Memory B cell (primary cell): ENCODE measurements at places on chromosomes 7 and 10.

- peaks cover 6% of the 10 kb centered on the region for H3K27me3 ChIP-seq
- no peak for DNase-seq
- no peak overlapping the region for H3K27ac ChIP-seq
Measured at GRCh38 chr10:106914016-106914415, 250.5 kb downstream of the SORCS1 start.

DNA sequence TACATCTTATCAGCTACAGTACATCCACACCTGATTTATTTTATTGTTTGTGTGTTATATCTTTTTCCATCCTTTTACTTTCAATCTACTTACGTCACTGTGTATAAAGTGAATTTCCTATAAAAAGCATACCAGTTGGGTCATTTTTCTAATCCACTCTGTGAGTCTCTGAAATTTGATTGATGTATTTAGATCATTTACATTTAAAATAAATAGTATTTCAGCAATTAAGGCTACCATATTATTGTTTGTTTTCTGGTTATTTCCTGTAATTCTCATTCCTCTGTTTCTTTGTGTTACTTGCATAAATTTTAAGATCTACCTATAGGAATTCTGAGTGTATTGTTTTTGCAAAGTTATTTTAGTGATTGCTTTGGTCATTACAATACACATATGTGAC, 53.7 kb downstream of the VSTM4 start:
- H3K27ac ChIP-seq: no peak overlapping the region
- peaks cover 2% of the 10 kb centered on the region for H3K36me3 ChIP-seq

DNA sequence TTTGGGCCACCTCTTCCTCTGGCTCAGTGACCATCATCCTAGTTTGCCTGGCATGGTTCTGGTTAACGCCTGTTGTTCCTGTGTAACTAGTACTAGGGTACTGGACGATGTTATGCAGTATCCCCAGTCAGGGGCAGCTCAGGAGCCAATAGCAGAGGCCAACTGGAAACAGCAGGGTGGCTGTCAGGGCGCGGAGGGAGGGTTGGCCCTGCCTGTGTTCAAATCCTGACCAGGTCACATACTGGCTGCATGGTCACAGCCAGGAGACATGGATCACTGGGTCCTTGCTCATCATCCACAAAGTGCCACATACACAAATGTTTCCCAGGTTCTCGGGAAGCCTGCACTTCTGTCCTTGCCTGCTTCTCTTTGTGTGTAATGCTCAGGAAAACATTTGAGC, 12.3 kb upstream of the RBP3 start:
- peaks cover 7% of the 10 kb centered on the region for H3K4me1 ChIP-seq
- H3K27ac ChIP-seq: no peak overlapping the region
- no peaks in the 10 kb centered on the region for H3K36me3 ChIP-seq
- no peak overlapping the region for H3K4me3 ChIP-seq
- peaks cover 18% of the 10 kb centered on the region for H3K27me3 ChIP-seq

GRCh38 chr7:96188174-96188581, 133.7 kb downstream of the SLC25A13 start:
- no peaks in the 10 kb centered on the region for H3K27me3 ChIP-seq
- H3K4me1 ChIP-seq: no peaks in the 10 kb centered on the region
- H3K36me3 ChIP-seq: peaks cover 43% of the 10 kb centered on the region
- DNase-seq: no peak
- H3K27ac ChIP-seq: no peak overlapping the region

DNA sequence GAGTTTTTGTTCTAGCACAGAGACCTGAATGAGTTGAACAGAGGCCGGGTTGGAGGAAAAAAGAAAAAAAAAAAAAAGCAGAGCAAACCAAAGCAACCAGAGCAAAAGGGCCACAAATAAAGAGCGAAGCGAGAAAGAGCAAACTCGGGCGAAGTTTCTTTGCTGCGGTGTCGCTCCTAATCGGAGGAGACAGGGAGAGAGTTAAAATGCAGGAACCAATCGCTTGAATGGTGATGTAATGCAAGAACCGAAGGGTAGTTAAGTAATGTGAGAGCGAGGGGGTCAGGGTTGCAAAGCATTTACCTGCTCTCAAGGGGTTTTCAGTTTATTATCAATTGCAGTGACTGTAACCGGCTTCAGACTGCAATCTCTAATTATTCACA, 271.7 kb downstream of the TRIL start:
- H3K4me1 ChIP-seq: peaks cover 2% of the 10 kb centered on the region
- no peaks in the 10 kb centered on the region for H3K27me3 ChIP-seq
- no peaks in the 10 kb centered on the region for H3K36me3 ChIP-seq
- DNase-seq: no peak
- no peak overlapping the region for H3K4me3 ChIP-seq

GRCh38 chr7:158392251-158392650, 195.4 kb downstream of the PTPRN2 start:
- H3K36me3 ChIP-seq: no peaks in the 10 kb centered on the region
- H3K4me1 ChIP-seq: no peaks in the 10 kb centered on the region
- no peak overlapping the region for H3K4me3 ChIP-seq

DNA sequence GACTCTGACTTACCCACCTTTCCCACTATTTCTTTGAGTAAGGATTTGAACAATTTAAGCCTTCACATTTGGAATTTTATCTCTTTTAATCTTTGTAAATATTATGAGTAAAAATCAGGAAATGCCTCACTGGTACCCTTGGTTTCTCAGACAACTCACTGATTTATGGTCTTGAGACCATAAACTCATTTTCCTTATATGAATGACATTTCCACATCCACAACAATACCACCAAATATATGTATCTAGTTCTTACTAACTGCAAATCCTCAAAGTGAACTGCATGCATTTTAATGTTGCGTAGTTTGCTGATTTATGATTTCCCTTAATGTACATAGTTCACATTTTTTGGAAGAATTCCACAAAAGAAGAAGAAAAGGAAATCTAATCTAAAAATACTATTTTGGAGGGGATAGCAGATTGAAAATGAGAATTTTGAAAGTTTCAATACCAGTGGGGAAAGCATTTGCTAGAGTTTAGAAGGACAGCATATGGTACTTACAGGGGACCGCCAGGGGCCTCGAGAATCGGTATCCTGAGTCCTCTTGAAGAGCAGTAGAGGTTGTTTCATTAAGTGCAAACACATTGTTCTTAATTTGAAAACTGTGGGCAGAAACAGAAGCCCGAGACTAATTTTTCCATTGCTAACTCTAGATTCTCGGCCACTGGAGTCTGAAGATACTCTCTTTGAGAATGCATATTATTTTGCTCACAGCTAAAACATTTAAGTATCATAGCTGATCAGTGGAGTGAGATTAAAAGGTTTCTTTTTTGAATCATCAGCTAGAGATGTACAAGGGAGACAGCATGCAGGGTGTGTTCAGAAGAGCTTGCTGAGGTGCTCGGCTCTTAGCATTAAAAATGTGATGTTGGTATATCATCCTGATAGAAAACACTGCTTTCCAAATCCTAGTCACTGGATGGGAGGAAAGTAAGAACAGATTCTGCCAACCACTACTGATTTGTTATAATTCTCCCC, 964.0 kb downstream of the GATA3 start:
- no peak overlapping the region for H3K4me3 ChIP-seq
- no peaks in the 10 kb centered on the region for H3K4me1 ChIP-seq
- no peak for DNase-seq

- H3K36me3 ChIP-seq: no peaks in the 10 kb centered on the region
- H3K27ac ChIP-seq: no peak overlapping the region
- H3K4me1 ChIP-seq: no peaks in the 10 kb centered on the region
- H3K4me3 ChIP-seq: no peak overlapping the region
- DNase-seq: no peak
Measured at GRCh38 chr10:69497611-69498390, 46.5 kb downstream of the TSPAN15 start.

- H3K27me3 ChIP-seq: no peaks in the 10 kb centered on the region
- DNase-seq: no peak
- H3K36me3 ChIP-seq: no peaks in the 10 kb centered on the region
- H3K27ac ChIP-seq: no peak overlapping the region
- no peaks in the 10 kb centered on the region for H3K4me1 ChIP-seq
Measured at GRCh38 chr7:81684514-81685269, 85.2 kb downstream of the HGF start.

DNA sequence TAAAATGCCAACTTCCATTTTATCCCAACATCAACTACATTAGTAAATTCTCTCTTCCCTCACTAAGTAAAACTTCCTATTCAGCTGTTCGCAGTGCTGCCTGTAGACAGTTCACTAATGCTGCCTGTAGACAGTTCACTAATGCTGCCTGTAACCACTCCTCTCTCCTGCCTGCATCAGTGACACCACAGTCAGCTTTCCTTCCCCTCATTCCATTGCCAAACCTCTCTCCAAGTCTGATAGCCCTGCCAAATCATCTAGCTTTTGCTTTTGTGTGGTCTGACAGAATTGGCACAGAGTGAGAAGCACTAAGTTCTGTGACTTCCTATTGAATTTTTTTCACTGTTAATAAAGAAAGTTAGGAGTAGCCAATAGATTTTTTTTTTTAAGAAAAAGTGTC, 43.0 kb upstream of the MACC1 start:
- H3K36me3 ChIP-seq: no peaks in the 10 kb centered on the region
- DNase-seq: no peak
- H3K4me1 ChIP-seq: peaks cover 3% of the 10 kb centered on the region
- no peaks in the 10 kb centered on the region for H3K27me3 ChIP-seq

DNA sequence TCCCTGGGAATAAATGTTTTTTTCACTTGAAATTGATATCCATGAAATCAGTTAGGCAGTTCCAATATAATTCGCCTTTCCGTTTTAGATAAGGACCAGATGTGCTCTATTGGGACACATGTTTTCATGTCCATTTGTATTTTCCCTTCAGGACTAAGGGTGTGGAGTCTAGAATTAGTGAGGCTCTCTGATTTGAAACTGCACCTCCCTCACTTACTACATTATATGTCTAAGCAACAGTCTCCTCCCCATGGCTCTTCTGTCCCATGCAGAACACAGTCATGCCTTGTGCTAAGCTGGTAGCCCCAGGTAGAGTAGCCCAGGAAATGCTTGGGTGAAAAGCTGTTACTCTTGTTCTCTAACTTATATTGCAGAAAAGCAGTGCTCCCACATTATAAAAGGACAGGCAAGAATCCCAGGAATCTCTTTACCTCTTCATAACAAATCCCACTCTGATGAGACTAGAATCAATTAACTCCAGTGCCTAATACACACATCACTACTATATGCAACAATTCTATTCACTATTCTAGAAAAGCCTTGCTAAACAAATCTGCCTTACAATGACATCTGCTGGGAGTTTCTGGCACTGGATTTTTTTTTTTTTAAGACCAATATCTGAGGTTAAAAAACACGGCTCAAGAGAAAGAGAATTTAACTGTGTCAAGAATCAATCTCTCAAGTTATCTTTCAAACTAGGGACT, 293.9 kb downstream of the SNX13 start:
- H3K4me3 ChIP-seq: no peak overlapping the region
- peaks cover 3% of the 10 kb centered on the region for H3K36me3 ChIP-seq
- peaks cover 3% of the 10 kb centered on the region for H3K27me3 ChIP-seq
- H3K4me1 ChIP-seq: no peaks in the 10 kb centered on the region
- H3K27ac ChIP-seq: no peak overlapping the region
